NK-92 treated with Interleukin-12 subunit alpha and Interleukin-12 subunit beta, amount 100 ng/mL, for 24 hours (cell line): ENCODE measurements at places on chromosomes 16 and 17.

DNA sequence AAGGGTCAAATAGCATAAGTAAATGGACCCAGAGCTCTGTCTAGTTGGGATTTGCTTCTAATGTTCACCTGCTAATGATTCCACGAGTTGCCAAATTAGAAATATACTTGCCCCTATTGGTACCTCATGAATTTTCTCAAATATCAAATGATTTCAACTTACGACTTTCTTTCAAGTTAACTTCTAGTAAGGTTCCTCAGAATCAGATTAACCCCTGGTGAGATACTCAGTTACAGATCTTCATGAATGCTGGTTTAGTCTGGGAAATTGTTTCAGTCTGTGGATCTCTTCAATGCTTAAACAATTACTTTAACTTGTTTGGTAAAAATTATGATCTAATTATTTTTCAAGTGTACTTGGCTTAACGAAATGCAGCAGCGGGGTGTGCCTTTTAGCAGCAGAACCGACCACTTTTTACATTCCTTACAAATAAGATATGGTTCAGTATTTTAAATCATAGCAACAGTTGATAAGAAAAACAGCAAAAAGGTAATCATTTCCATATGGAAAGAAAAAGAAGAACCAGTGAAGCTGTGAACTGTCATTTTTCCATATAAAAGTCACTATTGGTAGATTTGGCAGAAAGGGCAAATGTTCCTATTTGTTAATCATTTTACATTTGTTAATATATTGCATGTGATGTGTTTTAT lies 34.5 kb downstream of the TUBD1 start:
- DNase-seq: no peak

GRCh38 chr16:85445064-85445778 lies 167.9 kb upstream of the GSE1 start:
- no peak for DNase-seq

DNA sequence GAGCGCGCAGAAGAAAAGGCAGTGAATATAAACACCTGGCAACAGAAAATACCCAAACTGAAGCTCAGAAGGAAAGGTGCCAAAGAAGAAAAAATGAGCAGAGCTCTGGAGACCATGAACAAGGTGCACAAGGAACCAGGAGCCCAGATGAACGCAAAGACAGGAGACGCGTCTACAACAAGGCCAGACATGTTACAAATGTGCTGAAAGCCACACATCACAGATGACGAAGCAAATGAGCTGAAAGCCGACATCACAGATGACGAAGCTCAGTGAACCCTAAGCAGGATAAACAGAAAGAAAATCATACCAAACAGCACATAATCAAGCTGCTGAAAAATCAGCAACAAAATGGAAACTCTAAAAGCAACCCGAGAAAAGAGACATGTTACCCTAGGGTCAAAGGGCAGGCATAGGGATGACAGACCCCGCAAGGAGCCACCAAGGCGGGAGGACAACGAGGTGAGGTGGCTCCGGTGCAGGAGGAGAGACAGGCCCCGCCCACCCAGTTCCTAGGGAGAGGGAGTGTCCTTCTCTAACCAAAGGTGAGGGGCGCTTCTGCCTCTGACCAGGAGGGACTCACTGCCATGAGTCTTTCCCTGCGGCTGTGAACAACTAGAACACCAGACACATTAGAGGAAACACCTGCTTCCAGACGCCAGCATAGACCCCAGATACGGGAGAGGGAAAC lies 39.1 kb downstream of the CCDC57 start:
- DNase-seq: no peak

DNA sequence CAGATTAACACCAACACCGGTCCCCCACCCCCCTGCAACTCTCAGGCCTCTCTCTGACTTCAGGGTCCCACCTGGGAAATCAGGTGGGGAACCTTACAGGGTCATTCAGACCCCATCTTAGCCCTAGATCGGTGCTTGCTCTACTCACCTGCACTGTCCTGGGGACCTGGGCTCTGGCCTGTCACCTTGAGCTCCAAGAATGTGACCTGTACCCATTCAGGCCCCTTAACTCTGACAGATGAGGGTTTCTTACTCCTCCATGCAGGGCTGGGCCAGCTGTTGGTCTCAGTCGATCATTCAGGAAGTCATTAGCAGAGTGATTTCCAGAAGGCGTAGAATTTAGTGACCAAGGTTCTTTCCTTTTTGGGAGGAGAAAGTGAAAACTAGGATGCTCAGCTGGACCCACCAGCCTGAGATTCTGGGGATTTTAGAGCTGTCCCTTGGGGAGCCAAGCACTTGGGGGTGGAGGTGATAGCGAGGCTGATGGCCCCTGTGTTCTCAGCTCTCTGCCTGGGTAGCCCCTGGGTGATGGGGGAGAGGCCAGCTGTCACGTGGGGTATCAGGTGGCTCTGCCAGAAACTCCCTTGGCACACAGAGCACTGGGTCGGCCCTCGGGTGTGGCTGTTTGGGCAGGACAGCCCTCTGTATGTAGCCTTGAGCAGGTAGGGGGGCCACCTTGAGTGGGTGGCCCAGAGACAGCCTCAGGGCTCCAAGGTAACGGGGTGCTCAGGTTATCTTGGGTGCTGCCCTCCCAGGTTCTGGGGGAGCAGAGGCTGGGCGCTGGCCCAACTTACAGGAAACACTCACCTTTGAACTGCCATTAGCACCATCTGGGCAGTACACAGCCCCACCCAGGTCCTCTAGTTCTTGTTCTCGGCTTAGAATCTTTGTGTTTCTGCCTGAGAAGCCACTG lies 724 bp downstream of the MVP start:
- no peak for DNase-seq

DNA sequence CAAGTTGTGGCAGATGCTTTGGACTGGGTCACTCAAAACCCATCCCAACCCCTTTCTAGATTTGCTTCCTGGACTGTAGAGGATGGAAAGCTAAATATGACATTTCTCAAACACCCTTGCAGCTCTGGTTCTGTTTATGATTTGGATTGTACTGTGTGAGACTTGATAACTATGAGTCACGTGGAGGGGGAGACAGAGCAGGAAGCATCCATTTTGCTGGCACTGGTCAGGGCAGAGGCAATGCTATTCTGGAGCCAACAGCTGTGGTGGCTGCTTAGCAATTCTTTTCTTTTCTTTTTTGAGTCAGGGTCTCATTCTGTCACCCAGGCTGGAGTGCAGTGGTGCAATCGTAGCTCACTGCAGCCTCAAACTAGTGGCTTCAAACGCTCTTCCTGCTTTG lies 13.6 kb upstream of the TERF2 start:
- no peak for DNase-seq

- DNase-seq: no peak
Measured at GRCh38 chr17:82188001-82188961, 24.4 kb downstream of the CCDC57 start.
